ENCODE measurements at places on chromosomes 3 and 15.

- DNase-seq = no peak
These were observed 73.0 kb downstream of the FOXP1 start for GRCh38 chr3:71510510-71510909.

DNA sequence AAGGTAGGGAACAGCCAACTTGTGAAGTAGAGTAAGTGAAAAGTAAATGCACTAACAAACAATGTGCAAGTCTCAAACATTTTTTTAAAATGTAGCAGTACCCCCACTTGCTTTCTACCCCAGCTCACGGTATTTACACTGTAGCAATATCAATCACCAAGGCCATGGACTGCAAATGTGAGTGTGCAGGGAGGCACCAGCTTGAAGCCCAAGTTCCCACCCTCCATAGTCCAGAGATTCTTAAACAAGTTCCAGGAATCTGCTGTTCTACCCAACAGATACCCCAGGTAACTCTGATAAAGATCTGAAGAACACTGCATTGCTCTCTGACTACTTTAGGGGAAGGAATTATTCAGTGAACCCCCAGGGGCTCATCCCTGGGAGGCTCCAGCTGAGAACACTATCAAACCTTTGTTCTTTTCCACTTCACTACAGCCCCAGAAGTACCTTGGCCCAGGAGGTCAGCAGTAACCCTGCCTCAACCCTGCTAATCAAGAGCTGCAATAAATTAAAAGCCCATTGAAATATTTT, 86.1 kb downstream of the FOXP1 start:
- no peak for DNase-seq

DNA sequence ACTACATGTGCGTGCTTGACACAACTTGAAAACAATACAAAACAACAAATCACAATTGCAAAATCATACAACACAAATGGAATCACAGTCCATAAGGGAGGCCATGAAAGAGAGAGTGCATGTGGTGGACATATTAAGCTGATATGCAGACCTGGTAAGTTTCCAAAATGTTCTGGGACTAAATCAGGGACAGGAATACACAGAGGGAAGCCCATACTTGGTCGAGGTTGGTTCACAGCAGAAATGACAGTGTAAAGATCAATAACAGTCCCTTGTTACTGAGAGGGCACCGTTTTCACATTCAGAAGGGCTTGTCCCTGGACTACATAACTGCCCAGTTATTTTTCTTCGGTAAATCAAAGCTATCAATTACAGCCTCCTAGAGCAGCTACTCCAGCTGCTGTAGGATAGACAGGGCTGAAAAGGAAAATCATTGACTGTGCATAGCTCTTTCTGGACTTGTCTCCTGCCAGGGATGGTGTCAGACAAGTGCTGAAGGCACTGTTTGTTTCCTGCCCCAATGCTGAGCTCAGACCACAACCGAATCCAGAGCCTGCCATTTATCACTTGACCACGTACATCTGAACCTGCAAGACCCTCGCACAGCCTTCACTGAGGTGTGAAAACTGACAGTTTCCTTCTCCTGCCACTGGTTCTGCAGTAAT, 79.5 kb upstream of the KCNMB2 start:
- DNase-seq = no peak

- no peak for DNase-seq
These were observed 37.5 kb upstream of the CBLB start for GRCh38 chr3:105906345-105906744.

GRCh38 chr15:27702581-27702980, 396.5 kb downstream of the OCA2 start:
- DNase-seq = no peak
